Osteocyte (in vitro differentiated cells): ENCODE measurements at places on chromosomes 3 and 15. TPM values are rescaled to one million over a fixed set of nuclear protein-coding genes. Genes with fewer than 3 reads are reported as not detected.

CHRM5 gene
- not detected in 2 replicates for total RNA-seq

SERINC4 gene
- total RNA-seq = not detected in 2 replicates

RLBP1 gene
- total RNA-seq = not detected in 2 replicates

GPR27 gene
- 0.63 and 0.94 TPM in 2 replicates for total RNA-seq

ZNF609 gene
- total RNA-seq = 31.7 and 35.1 TPM in 2 replicates

DZIP1L gene
- 21.9 and 23.4 TPM in 2 replicates for total RNA-seq

ZNF502 gene
- not detected in 2 replicates for total RNA-seq

C2CD4A gene
- total RNA-seq = not detected in 2 replicates

WDR53 gene
- total RNA-seq = 15.4 and 16.5 TPM in 2 replicates

TUBGCP5 gene
- 19.1 and 21.4 TPM in 2 replicates for total RNA-seq

SNAPC5 gene
- 20.8 and 24.8 TPM in 2 replicates for total RNA-seq

GABRB3 gene
- 7.4 and 9.7 TPM in 2 replicates for total RNA-seq

ZPLD1 gene
- not detected in 2 replicates for total RNA-seq

CCR8 gene
- not detected in 2 replicates for total RNA-seq

SPATA12 gene
- not detected in 2 replicates for total RNA-seq

KNG1 gene
- not detected in 2 replicates for total RNA-seq

TMC3 gene
- total RNA-seq = not detected in 2 replicates

GOLGA6L4 gene
- total RNA-seq = 4.9 and 5.1 TPM in 2 replicates

WDR93 gene
- total RNA-seq = 0.19 TPM in 1 of 2 replicates, not detected in the other

ZNF35 gene
- total RNA-seq = 13.7 and 13.9 TPM in 2 replicates

CPLX3 gene
- not detected in 2 replicates for total RNA-seq

TPRA1 gene
- total RNA-seq = 49.0 and 49.7 TPM in 2 replicates

CAPN3 gene
- 5.1 and 5.6 TPM in 2 replicates for total RNA-seq

OTOL1 gene
- not detected in 2 replicates for total RNA-seq

AGTR1 gene
- 2.0 and 2.1 TPM in 2 replicates for total RNA-seq

TASOR gene
- 60.2 and 65.9 TPM in 2 replicates for total RNA-seq

SCG3 gene
- not detected in 2 replicates for total RNA-seq

LDHAL6B gene
- total RNA-seq = not detected in 2 replicates

GOLGA8R gene
- total RNA-seq = 4.9 and 5.4 TPM in 2 replicates

IL17RC gene
- total RNA-seq = 36.5 and 36.6 TPM in 2 replicates

LACTB gene
- total RNA-seq = 11.2 and 13.3 TPM in 2 replicates

SLC24A5 gene
- total RNA-seq = not detected in 2 replicates

PAQR5 gene
- 1.5 and 2.0 TPM in 2 replicates for total RNA-seq

MYZAP gene
- 1.4 and 1.5 TPM in 2 replicates for total RNA-seq

SPTBN5 gene
- 3.0 and 3.2 TPM in 2 replicates for total RNA-seq

LRRN1 gene
- total RNA-seq = 0.99 and 1.2 TPM in 2 replicates

ZKSCAN7 gene
- total RNA-seq = 7.4 TPM in 2 replicates

CKMT1A gene
- total RNA-seq = not detected in 2 replicates

LRTM1 gene
- not detected in 2 replicates for total RNA-seq

SERPINI2 gene
- not detected in 2 replicates for total RNA-seq

CISH gene
- 1.7 and 2.4 TPM in 2 replicates for total RNA-seq

ADAMTS9 gene
- total RNA-seq = 0.94 and 1.5 TPM in 2 replicates

NR1I2 gene
- total RNA-seq = not detected in 2 replicates

ARPP21 gene
- 3.5 and 3.7 TPM in 2 replicates for total RNA-seq

GP5 gene
- 0.10 TPM in 1 of 2 replicates, not detected in the other for total RNA-seq

RETNLB gene
- not detected in 2 replicates for total RNA-seq

C3orf49 gene
- not detected in 2 replicates for total RNA-seq
